ENCODE measurements at places on chromosomes 11 and 22. TPM values are rescaled to one million over a fixed set of nuclear protein-coding genes. Genes with fewer than 3 reads are reported as not detected.

TUB gene
- not detected for total RNA-seq

ENTHD1 gene
- not detected for total RNA-seq

OR51B4 gene
- not detected for total RNA-seq

TTC36 gene
- 3.3 TPM for total RNA-seq

SPTBN2 gene
- total RNA-seq = 45.0 TPM

PTPRCAP gene
- 0.27 TPM for total RNA-seq

- H3K27ac ChIP-seq = no peak overlapping the region
- H3K27me3 ChIP-seq = no peaks in the 10 kb centered on the region
- DNase-seq = no peak
- H3K4me3 ChIP-seq = no peak overlapping the region
These were observed 266.5 kb upstream of the MPPED2 start for GRCh38 chr11:30852645-30853044.

DNA sequence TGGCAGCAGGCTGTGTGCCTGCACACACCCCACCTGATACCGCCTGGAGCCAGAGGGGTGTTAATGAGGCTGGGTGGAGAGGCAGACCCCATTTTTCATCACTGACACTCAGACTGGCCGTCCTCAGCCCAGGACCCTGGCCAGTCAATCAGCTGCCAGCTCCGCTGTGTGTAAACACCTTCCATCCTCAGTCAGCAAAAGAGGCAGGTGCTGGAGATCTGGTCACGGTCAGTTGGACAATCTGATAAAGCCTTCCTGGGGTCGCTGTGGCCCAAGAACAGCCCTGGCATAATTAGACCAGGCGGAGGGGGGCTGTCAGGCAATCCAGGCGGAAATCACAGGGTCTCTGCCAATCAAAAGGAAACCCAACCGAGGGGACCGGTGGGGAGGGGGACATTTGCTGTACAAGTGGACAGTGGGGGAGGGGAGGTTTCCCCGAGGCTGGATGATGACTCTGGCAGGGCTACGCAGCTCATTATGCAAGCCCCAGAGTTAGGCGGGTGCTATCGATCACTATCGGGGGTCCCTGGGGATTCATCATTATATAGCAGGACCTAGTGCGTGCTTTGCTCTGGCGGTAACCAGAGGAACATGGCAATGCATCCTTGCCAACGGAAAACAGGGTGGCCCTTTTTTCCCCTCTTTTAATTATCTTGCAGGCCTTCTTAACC, 72.9 kb downstream of the ABTB2 start:
- H3K4me3 ChIP-seq = no peak overlapping the region
- H3K4me1 ChIP-seq = no peaks in the 10 kb centered on the region
- no peak for DNase-seq

- no peak overlapping the region for H3K27ac ChIP-seq
- no peak overlapping the region for H3K4me3 ChIP-seq
- no peaks in the 10 kb centered on the region for H3K36me3 ChIP-seq
- no peak for DNase-seq
These were observed 362.7 kb upstream of the DDI1 start for GRCh38 chr11:103673773-103674172.

Measured in Caco-2 (cell line).